ENCODE measurements at places on chromosomes 3 and 15.

DNA sequence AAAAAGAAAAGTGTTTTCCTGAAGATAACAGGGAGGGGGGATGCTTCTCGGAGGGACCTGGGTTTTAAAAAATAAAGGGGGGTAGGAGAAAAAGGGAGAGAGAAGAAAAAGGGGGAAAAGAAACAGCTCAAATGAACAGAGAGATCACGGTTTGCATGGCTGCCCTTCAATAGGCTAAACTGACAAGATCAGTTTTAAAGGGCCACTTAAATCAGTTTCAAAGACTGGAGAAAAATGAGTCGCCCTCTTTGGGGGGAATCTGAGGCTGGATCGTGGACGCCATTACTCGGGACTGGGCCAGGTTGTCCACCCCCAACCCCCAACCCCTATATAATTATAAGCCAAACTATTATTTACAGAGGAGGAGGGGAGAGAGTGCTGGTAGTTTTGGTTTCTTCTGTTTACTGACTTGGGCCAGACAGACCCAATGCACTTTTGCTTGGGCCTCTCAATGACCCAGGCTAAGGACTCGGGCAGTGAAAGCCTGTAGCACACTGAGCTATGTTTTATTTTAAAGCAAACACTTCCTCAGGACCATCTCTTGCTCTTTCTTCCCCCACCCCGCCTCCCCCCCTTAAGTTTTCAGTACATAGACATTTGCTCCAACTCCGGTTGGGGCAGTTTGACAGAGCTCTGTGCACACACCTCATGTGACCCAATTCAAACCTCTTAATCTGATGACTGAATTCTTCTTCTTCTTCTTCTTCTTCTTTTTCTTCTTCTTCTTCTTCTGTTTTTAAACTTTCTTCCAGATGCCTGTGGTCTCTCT is 6.3 kb downstream of the NR2F2 start:
- no peak for DNase-seq

GRCh38 chr15:78264304-78265136 is at the start of gene DNAJA4:
DNAJA4 (plus strand) TSS chr15:78264562; CDS start chr15:78264764, 202 bp downstream.
- no peak for DNase-seq

DNA sequence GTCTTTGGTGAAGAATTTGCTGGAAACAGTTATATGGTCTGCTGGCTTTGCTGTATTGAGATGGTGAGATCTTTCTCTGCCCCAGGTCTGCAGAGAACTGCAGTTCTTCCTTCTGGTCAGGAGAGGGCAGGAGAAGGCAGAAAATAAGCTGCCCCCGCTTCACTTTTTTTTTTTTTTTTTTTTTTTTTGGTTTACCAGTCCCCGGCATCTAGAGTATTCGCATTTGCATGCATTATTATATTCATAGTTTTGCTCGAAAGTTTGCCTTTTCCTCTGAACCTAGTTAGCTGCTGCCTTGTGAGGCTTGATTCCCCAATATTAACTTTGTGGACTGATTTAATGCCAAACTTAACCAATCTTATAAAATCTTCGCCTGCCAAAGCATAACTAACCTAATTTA is 10.6 kb upstream of the PARL start:
- peak; percentile 16 for DNase-seq

GRCh38 chr3:31379598-31379997 is 153.1 kb upstream of the STT3B start:
- no peak for DNase-seq

GRCh38 chr3:27431116-27431515 is 53.1 kb downstream of the SLC4A7 start:
- DNase-seq, result no peak

DNA sequence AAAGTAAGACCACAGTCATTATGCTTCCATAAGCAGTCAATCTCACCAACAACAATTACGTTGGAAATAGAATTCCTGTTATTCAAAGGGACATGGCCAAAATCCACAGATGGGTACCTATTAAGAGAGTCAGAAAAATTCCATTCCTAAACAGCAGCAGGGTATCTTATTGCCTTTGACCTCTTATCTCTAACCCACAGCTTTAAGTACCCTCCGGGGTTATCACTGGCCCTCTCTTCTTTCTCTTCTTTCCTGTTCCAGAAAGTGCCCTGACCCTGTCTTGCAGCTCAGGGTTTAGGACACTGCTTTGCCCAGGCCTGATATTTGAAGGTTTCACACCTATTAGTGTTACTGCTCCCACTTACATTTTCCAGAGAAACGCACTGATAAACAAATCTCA is 428.7 kb downstream of the TBC1D5 start:
- DNase-seq, result no peak

DNA sequence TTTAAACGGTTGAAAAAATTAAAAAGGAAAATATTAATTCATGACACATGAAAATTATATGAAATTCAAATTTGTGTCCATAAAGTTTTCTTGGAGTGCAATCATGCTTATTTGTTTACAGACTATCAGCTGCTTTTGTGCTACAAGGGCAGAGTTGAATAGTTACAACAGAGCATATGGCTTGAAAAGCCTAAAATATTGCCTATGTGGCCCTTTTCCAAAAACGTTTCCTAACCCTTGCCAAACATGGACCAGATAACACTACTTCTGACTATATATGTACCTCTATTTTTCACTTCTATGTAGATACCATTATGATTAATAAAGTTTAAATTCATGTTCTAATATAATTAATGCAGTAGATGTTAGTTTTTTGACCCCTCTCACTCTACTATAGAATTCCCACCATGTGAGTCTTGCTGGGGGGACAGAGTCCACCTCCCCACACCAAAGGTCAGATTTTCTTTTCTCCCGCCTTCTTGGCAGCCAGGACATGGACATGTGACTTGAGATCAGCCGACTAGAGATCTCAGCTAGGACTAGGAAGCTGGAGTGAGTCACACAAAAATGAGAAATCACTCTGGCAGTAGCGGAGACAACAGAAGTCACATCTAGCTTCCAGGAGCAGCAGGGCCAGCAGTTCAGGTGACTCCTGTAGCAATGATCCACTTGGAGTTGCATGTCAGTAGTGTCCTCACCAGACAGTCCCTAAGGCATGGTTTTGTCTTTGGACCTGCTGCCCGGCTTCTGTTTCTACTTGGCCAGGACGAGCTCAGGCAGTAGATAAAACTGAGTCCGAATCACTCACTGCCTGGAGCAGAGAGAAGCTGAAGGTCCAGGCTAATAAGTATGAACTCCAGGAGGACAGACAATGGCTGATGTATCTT is 22.4 kb downstream of the CIAO2A start:
- DNase-seq, result no peak

GRCh38 chr3:32049916-32050315 is 56.5 kb upstream of the GPD1L start:
- no peak for DNase-seq

DNA sequence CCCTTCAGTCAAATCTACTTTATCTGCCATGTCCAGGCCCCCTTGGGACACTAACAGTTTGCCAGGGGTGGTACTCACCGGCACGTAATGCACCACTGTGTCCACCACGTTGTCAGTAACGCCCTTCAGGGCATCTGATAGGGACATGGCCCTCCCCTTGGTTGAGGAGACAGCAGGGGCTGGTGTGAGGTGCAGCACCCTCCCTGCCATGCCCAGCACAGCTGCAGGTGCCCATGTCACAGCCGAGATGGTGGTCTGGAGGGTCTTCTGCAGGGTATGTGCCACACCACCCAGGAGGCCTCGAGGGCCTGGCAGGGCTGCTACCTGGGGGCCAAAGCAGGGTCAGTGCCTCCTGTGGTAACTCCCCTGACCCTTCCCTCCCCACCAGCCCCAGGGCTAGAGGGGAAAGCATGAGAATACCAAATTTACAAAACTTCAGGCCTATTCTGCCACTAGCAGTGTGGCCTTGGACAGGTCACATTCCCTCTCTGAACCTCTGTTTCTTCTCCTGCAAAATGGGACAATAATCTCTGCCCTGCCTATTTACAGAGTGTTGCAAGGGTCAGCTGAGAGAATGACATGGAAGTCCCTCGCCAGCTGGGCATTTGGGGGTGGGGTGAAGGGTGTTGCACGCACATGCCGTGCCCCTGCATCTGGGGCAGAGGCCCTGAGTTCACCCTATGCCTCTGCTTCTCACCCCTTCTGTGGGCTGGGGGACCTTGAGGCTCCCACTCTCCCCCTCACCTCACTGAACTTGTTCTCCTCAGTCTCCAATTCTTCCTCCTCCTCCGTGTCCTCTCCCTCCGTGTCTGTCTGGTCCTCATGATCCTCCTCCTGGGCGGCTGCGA is 11.8 kb upstream of the KIF7 start:
- no peak for DNase-seq
